ENCODE measurements at places on chromosomes 11 and 22.
A peak's percentile ranks its signal among the peaks of the same experiment; 100 is the strongest.

GRCh38 chr22:20741634-20742581, 32.0 kb upstream of the SERPIND1 start:
- DNase-seq: peak; percentile 57

DNA sequence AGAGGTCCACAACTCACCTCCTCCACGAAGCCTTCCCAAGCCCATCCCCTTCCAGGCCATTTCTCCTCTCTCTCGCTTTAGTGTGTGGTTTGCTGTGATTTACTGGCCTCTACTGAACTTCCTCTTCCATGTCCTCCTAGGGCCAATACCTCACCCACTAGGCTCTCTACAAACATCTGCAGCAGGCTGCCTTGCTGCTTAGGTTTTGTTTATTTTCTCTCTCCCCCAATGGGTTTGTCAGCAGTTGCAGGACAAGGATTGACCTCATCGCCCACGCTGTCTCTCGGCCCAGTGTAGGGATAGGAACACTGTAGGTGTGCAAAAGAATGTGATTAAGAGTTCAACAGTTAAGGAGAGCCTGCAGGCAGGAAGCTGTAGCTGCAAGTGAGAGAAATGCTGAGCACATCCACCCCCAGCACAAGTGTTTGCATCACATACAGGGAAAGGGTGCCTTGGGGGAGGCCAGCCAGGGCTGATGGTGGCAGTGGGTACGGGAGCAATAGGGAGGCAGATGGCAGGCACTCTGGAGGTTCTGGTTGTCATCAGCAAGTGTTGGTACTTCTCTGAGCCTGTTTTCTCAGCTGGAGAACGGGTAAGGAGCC, 1.4 kb downstream of the PC start:
- DNase-seq: no peak

- no peak for DNase-seq
These were observed 5.5 kb downstream of the EHD1 start for GRCh38 chr11:64872790-64873488.

DNA sequence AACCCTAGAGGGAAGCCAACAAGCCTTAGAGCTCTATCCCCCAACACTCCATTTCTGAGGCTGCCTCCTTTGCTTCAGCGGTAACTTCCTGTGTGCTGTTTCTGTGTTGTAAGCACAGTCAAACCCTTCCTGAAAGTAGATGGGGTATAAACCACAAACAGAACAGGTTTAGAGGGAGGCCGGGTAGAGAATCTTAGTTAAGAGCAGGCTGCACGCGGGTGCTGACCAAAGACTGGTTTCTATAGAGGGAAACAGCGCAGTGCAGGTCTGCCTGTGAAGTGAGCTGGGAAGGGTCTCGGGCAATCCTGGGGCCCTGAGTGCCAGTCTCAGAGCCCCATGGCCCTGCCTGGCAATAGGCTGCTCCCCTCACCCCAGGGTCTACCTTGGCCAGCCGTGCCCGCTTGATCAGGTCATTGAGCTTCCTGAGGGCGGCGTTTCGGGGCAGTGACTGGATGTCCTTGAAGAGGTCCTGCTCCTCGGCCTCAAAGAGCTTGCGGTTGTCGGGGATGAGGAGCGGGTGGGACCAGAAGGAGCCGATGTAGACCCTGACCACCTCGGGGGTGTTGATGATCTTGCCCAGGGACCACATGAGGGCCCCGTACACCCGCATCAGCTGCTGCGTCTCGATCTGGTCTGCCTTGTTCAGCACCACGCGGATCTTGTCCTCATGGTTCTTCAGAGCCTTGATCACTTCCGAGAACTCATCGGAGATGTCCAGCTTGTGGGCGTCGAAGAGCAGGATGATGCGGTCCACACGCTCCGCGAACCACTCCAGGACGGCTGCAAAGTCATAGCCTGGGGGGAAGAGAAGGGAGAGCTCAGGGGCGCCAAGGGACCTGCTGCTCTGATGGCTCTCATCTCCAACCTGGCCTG, 15.3 kb upstream of the CDC42BPG start:
- no peak for DNase-seq

DNA sequence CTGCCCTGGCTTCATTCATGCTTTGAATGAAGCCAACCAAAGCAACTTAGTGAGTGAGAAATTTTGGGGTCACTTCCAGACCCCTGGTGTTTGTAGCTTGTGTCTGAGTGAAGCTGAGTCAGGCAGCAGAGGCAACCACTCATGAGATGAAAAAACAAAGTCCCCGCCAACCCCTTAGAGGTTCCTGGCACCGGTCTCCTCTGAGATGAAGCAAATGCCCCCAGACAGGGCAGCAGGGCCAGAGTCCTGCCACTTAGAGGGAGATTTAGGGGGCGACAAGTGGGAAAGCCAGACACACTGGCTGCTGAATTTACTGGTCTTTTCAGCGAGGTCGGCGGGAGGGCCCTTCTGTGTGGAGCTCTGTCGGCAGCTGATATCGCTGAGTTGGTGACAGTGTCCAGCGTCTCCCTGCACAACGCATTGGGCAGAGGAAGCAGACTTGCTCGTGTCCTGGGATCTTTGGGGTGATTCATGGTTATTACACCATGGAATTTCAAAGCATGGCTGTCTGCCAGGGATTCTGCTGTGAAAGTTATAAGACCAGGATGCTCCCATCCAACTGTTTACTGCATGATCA, 482.6 kb downstream of the MIAT start:
- DNase-seq: no peak

DNA sequence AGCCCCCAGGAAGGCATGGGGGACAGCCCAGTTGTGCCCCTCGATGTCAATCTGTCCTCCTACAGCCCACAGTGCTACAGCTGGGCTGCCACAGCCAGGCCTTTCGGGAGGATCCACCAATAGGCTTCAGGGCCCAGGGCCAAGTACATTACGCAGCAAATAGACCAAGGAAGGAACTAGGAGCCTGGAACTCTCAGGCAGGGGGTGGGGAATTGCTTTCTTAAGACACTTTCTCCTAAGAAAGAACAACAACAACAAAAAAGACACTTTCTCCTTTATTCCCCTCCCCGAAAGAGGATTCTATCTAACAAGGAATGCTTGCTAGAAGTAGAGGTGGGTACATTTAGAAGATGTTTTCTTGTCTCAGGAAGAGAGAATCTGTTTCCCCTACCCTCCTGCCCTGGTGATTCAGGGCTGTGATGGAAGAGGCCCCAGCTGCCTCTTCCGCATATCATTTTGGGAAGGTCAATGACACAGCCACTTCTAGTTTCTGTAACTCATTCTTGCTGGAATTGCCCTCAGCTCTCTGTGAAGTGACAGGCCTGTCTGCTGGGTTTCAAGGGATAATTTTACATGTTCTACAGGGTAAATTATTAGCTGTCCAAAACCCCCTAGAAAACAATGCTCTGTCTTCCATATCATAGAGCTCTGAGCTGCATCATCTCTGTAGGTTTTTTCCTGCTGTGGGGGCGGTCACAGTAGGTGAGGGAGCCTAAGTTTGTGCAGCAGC, 6.0 kb upstream of the MALAT1 start:
- DNase-seq: no peak

GRCh38 chr11:58744988-58745704, 13.4 kb upstream of the GLYAT start:
- DNase-seq: no peak

- DNase-seq: peak; percentile 98
These were observed 17.4 kb downstream of the HPS4 start for GRCh38 chr22:26466196-26466595.

- DNase-seq: no peak
These were observed 11.9 kb downstream of the SCARF2 start for GRCh38 chr22:20425566-20426258.

DNA sequence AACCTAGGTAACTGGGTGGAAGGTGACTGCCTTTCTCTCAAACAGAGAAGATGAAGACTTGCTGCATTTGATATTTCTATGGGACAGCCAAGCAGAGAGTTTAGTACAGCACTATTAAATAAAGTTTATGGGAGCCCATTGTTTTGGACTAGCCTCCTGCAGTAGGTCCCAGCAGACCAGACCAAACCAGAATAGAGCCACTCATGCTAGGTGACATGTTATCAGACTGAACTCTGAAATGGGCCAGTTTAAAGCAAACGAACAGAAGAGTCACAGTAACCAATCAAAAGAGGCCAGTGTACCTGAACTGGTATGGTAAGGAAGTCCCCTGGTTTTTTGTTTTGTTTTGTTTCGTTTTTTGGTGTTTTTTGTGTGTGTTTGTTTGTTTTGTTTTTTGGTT, 7.9 kb upstream of the MPZL2 start:
- no peak for DNase-seq

DNA sequence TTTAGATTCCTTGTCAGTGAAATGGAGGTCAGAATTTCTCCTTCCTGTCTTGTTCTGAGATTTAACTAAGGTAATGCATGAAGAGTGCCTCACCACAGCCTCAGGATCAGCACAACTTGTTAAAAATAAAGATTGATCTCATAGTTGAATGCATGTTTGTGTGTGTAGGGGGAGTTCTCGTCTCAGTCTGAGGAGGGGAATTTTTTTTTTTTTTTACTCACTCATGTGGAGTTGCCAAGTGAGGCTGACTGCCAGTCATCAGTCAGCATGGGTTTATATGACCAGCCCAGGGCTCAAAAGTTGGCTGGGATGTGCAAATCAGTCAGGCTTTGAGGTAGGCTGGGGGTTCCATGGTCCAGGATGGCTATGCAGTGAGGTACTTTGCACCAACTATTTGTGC, 113.2 kb downstream of the FANCF start:
- DNase-seq: no peak

DNA sequence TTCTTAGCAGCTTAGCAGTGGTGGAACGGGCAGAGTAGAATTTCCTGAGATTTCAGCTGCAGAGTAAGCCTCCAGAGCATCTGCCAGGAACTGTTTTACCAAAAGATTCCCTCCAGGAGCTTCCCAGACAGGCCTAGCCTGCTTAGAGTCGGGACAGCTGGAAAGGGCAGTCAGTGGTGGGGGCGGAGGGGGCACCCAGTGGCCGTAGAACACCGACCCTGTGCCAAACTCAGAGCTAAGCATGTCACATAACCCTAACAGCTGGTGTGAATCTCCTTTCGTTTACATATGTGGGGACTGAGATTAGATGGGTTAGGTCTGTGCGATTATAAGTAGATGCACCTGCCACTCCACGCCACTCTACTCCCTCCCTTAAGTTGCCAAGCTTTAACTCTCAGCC, 80.0 kb upstream of the CRTAM start:
- peak; percentile 84 for DNase-seq

DNA sequence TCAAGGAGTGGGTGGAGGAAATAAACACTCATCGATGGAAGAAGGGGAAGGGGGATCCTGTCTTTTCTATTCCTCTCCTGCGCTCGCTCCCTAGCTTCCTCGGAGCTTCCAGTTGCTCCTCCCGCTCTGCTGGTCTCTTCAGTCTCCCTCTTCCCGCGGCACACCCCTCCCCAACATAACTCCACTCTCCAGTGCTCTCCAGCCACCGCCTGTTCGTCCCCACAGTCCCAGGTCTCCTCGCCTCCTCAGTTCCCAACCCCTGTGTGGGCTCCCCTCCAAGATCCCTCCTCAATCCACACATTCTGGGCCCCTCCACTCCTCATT, 438 bp downstream of the ZW10 start:
- no peak for DNase-seq

- no peak for DNase-seq
These were observed 36.3 kb downstream of the SLC5A1 start for GRCh38 chr22:32079130-32080089.

DNA sequence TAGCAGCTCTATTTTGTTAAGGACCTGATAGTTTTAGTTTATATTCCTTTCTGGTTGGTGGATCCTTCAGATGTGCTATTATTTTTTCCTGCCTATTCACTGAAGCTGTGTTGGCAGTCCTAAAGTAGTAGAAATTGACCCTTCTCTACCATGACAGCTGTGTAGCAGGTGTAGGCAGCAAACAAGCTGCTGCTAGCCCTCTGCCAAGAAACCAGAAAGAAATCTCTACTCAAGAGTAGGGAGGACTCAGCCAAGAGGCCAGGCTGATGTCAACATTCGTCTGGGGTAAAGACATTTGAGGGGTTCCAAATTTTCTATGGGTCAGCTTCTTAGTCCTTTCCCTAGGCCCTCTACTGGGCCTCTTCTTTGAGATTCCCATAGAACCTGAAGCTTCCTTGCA, 51.2 kb downstream of the CSTF3 start:
- no peak for DNase-seq

DNA sequence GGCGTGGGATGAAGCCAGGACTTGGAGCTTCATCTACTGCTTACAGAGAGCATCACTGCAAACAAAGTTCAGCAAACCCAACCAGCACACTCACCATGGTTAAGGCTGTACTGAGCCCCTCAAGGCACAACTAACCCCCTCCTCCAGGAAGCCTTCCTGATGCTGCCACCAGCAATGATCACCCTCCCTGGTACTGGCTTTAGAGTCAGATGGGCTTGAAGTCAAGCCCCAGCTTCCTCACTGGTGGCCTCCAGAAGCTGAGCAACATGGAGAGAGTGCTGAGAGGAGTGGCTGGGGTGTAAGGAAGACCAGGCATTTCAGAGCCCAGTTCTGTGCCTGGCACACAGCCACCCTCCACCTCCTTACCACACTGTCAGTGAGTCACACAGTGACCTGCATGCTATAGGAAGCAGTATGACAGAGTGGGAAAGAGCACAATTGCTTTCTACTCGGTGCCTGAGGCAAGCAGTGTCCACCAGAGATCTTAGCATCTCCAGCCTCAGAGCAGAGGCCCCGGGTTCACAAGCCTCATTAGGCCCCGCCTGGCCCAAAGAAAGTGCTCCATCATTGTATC, 24.7 kb upstream of the BAIAP2L2 start:
- no peak for DNase-seq

- DNase-seq: no peak
These were observed 15.9 kb downstream of the FBLN1 start for GRCh38 chr22:45518580-45518991.

GRCh38 chr11:119816660-119817059, 87.7 kb upstream of the NECTIN1 start:
- DNase-seq: no peak

GRCh38 chr11:8186429-8186828, 17.6 kb upstream of the RIC3 start:
- DNase-seq: no peak

- DNase-seq: no peak
These were observed 6.3 kb downstream of the MS4A12 start for GRCh38 chr11:60498853-60499252.

DNA sequence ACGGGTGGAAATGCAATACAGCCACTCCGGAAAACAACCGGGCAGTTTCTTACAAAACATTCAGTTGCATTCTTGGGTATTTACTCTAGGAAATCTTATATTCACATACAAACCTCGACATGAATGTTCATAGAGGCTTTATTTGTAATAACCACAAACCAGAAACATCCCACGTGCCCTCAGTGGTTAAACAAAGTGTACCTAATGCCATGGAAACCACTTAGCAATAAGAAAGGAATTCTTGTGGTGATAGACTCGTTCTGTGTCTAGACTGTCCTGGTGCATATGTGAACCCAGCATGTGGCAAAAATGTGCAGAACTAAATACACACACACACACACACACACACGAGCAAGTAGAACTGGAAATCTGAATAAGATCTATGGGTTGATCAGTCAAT, 1073.3 kb downstream of the TBC1D22A start:
- no peak for DNase-seq
